Stimulated activated naive B cell treated with anti-CD40 and anti-IgM and Interleukin-4, amounts not matched to agents 10 μg/mL and 1 μg/mL and 100 μg/mL, for 72 hours (primary cell): ENCODE measurements at places on chromosomes 6 and 20.
A peak's percentile ranks its signal among the peaks of the same experiment; 100 is the strongest.

GRCh38 chr6:83974409-83975050, 59.0 kb upstream of the MRAP2 start:
- no peak for DNase-seq

DNA sequence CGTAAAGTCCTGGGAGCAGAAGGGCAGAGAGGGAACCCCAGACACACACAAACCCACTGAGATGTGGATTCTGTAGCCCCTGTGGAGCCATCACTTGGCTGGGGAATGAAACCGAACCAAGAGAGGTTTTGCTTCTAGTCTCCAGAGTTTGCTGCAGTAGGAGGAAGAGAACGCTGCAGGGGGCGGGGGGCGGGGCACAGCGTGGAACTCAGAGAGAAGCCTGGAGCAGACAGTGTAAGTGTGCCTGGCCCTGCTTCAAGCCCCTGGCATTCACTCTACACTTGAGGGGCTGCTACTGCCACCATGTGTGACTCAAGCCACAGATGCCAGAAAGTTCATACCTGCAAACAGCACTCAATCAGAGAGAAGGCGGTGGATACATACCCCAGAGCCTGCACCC, 18.9 kb downstream of the GABRR1 start:
- no peak for DNase-seq

GRCh38 chr20:34402461-34402860, 39.4 kb downstream of the ITCH start:
- DNase-seq: no peak

DNA sequence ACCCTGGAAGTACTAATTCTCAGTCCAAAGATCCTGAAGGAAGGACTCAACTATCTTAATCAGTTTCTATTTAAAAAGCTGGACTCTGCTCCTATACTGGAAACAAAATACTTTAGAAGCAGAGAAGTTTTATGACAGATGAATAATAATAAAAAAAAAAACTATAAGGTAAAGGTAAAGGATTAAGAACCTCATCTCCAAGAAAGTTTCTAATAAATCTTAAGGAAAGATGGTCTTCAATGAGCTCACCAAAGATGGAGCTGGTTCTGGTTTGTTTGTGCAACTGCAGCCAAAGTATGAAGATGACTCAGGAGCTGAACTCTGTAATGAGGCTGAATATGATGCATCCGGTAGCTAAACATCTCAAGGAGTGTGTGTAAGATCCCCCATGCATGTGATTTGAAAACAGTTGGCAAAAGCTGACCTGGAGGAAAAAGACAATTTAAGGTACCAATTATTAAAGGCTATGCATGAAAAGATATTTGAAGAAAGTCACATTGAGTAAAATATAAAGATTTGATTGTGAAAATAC, 25.2 kb downstream of the MED23 start:
- DNase-seq: no peak

- DNase-seq: no peak
Measured at GRCh38 chr6:24689964-24690363, 23.1 kb downstream of the ACOT13 start.

- no peak for DNase-seq
Measured at GRCh38 chr6:36566418-36566905, 19.2 kb upstream of the STK38 start.

DNA sequence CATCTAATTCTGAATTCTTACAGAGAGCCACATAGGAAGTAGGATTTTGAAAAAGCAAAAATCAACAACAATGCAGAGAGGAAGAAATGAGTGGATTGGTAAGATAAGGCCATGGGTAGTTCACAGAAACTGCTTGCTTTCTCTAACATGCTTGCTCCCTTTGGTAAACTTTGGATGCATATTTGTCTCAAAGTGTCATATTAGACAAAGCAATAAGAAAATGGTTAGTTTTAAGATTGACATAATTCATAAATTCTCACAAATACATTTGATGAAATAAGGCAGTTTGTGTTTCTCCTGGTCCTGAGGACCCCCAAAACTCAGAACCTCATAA, 31.7 kb downstream of the UTRN start:
- DNase-seq: no peak

GRCh38 chr6:167806061-167806700, 20.5 kb upstream of the AFDN start:
- no peak for DNase-seq

GRCh38 chr6:167686204-167686893, 140.4 kb upstream of the AFDN start:
- no peak for DNase-seq

GRCh38 chr6:136822046-136822375, 381 bp upstream of the PEX7 start:
- DNase-seq: peak; percentile 9

DNA sequence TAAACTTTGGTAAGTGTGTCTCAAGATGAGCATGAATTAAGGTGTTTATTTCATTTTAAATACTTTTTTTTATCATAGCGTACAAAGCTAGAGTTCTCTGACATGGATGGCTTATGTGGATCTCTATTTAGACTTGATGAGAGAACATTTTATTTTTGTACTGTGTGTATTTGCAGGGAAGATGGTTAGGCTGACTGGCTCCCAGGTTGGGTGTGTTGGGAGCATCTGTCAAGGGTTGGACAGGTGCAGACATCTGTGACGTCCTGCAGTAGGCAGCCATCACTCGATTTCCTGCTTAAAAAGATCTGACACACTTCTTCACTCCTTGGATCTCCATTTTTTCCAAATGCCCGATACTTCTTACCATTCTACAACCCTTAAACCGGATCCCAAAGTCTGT, 221.9 kb upstream of the QKI start:
- no peak for DNase-seq

GRCh38 chr6:14337152-14337551, 219.6 kb downstream of the CD83 start:
- no peak for DNase-seq

- no peak for DNase-seq
Measured at GRCh38 chr6:116772450-116772849, 6.9 kb upstream of the FAM162B start.

DNA sequence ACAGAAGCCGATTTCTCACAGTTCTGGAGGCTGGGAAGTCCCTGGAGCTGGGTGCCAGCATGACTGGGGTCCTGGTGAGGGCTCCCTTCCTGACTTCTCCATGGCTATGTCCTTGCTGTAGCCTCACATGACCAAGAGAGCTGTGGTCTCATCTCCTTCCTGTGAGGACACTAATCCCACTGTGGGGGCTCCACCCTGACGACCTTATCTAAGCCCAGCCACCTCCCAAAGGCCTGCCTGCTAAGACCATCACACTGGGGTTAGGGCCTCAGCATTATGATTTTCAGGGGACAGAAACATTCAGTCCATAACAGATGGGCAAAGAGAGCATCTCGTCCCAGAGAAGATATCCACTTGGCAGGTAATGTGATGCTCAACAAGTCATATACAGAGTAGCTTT, 16.8 kb downstream of the RPP40 start:
- DNase-seq: no peak

- no peak for DNase-seq
Measured at GRCh38 chr20:20364593-20365479, 3.1 kb upstream of the INSM1 start.

GRCh38 chr6:109024368-109024767, 70.3 kb downstream of the SESN1 start:
- DNase-seq: no peak

DNA sequence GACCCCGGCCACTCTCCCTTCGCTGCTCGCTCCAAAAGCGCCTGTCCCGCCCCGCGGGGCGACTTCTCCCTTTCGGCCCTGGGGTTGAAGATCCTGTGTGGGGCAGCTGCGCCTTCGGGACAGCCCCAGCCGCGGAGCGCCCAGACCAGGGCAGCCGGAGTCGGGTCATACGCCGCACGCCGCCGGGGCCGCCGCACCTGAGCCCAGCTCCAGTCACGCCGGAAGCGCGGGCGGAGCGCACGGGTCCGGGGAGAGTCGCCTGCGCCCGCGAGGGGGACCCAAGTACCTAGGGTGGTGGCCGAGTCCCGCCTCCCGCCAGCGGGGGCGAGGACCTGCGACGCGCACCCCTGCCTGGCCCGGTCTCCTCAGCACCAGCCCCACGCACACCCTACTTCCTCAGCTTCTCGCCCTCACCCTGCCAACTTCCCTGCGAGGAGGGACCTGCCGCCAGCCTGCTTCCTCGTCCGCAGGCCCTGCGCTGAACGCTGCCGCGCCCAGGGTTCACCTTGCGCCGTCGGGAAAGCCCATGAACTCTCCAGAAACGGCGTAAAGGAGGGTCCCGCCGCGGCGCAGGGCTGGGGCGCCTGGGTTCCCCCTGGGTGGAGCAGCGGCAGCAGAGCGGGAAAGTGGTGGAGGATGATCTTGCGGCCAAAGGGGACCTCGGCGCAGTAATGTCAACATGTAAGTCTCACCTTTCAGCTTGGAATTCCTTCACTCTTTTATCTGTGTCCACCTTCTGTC, at the start of gene ADGRG6:
TSS of gene ADGRG6 (plus strand) at position 357 of the 741 bp plus-strand sequence. CDS start at position 680, 323 bp downstream.
- peak; percentile 38 for DNase-seq

GRCh38 chr6:57089687-57090457, at the start of gene ZNF451:
TSS of gene ZNF451 (plus strand) at chr6:57090188. CDS start at chr6:57090254, 66 bp downstream.
- peak; percentile 96 for DNase-seq

DNA sequence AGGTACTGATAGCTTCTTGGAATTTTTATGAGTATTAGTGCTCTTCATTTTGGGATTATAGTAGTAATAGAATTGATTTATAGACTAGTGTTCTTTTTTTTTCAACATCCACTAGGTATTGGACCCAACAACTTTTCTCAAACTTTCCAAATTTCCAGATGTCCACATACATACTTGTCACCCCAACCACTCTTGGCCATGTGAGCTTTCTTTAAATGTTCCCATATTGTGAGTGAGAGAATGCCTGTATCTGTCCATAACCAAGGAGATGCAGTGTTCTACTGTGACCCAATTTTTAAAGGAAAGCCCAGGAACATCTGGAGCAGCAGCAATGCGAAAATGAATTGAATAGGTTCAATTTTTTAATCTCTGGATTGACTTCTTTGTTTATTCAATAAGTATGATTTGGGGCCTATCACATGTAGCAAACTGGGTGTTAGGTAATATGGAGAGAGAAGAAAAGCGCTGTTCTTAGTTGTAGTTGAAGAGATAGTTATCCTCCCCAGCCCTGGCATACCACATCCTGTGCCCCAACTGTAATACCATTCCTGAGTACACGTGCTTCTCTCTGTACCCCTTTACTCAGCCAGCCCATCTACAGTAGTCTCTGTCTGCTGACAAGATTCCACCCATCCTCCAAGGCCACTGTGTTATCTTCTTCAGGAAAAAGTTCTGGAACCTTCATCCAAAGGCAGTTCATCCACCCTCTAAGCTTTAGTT, 116.8 kb upstream of the SUPT3H start:
- no peak for DNase-seq

DNA sequence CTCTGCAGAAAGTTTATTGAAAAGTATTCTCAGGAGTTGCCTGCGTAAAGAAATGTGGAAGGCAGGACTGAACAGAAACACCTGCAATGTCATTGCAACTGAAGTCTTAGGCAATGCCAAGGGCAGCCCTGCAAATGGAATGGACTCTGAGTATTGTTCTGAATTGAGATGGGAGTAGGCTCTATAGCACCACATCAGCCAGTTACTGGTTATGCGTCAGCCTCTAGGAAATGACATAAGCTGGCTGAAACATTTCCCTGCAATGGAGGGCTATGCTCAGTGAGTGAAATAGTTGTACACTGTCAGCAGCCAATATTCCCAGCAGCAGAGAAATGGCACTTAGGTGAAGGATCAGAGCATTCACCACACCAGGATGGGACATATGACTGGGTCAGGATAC, 13.8 kb upstream of the GJE1 start:
- DNase-seq: no peak

DNA sequence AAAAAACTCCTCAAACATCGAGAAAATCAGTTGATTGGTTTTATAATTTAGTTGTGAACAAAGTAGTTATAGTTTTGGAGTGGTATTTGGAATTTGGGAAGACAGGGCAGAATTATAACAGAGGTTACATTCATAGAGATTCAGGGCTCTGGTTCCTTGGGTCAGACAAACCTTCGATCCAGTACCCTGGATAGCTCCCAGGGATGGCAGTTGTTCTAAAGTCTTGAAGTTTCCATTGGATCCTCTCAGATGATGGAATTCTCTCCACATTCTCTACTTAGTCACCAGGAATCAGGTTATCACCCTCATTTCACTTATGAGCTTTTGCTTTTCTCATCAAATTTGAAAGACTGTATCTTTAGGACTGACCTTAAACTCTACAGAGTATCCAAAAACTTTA, 285.1 kb downstream of the CENPW start:
- DNase-seq: no peak

DNA sequence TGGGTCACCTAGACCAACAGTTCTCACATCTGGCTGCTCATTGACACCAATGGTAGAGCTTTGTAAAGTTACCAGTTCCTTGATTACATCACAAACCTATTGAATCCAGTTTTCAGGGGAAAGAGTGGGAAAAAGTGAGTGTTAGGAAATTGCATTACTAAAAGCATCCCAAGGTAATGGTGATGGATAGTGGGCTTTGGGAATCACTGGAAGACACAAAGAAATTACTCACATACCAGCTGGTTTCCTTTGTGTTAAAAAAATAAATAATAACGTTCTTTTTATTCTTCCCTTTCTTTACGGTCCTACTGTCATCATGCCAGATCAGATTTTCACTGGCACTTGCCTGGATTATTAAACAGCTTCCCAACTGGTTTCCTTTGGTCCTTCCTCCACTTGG, 370.7 kb downstream of the RFPL4B start:
- DNase-seq: no peak

- DNase-seq: no peak
Measured at GRCh38 chr6:166206510-166207283, 39.0 kb upstream of the TBXT start.

- DNase-seq: peak; percentile 11
Measured at GRCh38 chr6:117449549-117450439, 24.1 kb upstream of the ROS1 start.

GRCh38 chr6:147397306-147397705, 111.2 kb upstream of the SAMD5 start:
- DNase-seq: no peak

DNA sequence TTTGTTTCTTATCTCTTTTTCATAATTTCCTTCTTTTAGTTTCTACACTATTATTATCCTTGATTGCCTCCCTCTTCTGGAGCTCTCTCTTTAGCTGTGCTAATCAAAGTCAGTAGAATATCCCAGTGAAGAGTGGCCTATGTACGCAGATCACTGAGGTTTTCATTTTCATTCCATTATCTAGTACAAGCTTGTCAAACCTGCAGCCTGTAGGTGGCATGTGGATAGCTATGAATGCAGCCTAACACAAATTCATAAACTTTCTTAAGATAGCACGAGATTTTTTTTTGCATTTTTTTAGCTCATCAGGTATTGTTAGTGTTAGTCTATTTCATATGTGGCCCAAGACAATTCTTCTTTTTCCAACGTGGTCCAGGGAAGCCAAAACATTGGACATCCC, 825.7 kb upstream of the MAP3K7 start:
- no peak for DNase-seq

- peak; percentile 43 for DNase-seq
Measured at GRCh38 chr20:50516180-50516934, 6.2 kb downstream of the PTPN1 start.

GRCh38 chr6:56840467-56841380, 114.2 kb upstream of the BEND6 start:
- no peak for DNase-seq

DNA sequence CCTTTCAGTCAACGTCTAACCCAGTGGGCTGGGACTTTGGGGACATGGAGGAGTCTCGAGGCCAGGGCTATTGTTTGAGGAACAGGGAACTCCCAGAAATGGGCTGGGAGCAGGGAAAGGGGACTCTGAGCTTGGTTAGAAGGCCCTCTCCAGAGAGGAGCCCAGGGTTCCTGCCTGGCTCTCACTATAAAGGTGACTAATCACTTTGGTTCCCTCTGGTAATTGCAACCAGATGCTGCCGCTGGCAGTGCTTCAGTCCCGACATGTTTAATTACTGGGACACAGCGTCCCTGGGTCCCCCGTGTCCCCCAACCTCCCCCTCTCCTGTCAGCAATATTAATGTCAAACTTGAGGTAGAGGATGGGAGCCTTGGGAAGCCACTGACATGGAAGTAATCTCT, 5.0 kb upstream of the GDF5 start:
- no peak for DNase-seq
